ENCODE measurements at places on chromosomes 2 and 18.

GRCh38 chr18:48455555-48456478, 46.6 kb upstream of the ZBTB7C start:
- no peak for DNase-seq

GRCh38 chr2:232406556-232407310, at the start of gene ALPG:
ALPG (plus strand) TSS chr2:232406844; CDS start chr2:232406895, 51 bp downstream.
- DNase-seq, result no peak

GRCh38 chr2:196168181-196168580, 3.2 kb downstream of the STK17B start:
- DNase-seq, result no peak

- DNase-seq, result peak; percentile 57
Observed at GRCh38 chr2:88739985-88740600, 48.6 kb downstream of the RPIA start.

- no peak for DNase-seq
Observed at GRCh38 chr2:151862700-151863099, 34.5 kb upstream of the ARL5A start.

DNA sequence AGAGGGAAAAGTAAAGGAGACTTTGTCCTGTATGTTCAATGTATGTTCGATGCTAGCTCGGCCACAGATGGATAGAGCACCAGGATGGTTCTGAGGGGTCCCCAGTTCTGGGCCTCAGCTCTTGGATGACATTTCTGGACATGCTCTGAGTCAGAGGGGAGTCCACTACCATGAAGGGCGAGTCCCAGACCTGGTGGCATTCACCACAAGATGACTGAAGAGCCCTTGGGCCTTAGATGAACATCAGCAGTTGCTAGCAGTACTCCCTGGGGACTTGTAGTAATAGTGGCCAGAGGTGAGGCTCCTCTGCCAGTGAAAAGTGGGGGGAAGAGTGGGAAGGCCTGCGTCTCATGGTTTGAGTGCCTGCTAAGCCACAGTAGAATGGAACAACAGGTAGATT, 109.5 kb downstream of the GRB14 start:
- no peak for DNase-seq

GRCh38 chr2:239266779-239267287, 134.0 kb downstream of the HDAC4 start:
- DNase-seq, result no peak

Data from BE2C (cell line).